ENCODE measurements at places on chromosomes 16 and 17.

GRCh38 chr16:14600164-14600563, 29.9 kb downstream of the PARN start:
- DNase-seq: no peak

DNA sequence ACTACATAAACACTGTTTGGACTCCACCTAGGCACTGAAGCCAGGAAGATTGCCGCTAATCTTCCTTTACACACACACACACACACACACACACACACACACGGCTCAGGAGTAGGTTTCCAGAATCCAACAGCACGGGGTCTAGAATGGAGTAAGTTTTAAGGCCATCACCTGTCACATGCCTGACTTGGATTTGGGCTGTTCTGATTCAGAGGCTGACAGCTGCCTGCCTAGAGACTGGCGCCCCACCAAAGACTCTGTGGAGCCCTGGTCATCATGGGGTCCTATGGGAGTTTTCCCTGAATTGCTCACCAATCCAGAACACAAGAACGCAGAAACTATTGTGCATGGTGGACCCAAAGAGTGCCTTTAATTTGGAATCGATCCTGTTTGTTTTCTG, 10.9 kb downstream of the CDRT4 start:
- no peak for DNase-seq

DNA sequence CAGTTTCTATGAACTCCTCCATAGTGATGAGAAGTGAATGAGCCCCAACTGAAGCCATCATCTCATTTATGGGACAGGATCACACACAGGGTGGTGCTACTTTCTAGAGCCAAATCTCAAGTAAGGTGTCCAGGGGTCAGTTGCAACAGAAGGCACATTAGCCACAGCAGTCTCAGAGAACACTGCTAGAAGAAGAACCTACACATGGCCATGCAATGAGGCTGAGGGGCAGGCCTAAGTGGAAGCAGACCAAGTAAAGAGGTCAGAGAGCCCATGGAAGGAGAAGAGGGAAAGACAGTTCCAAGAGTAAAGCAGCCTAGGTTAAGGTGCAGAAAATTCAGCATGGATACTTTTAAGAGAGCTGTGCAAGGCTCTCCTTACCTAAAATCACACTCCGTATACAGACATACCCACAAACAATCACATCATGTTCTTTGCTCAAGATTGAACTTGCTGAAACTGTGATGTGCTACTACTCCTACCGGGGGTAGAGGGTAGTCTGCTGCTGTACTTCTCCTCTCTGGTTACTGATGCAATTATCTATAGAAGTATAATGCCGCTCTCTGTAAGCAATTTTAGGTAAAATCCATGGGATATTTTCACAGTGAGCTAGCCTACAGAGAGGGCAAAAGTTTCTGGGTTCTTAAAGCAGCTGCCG, 1.7 kb downstream of the ABCA8 start:
- DNase-seq: no peak

DNA sequence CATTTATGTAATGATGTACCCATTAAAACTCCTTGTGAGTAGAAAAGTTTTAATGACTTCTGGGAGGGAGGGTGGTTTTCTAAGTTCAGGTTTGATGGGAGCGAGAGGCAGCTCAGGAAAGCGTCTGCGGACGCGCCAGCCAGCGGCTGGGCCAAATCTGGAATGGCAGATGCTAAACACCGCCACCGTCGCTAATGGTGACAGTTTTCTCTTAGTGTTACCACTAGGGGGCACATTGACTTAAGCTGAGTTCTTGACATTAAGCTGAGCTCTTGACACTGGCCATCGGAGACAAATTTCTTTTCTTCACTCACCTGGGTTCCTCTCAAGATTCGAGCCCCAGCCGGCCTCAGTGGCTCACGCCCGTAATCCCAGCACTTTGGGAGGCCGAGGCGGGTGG, 6.7 kb downstream of the TRPV1 start:
- DNase-seq: peak; percentile 50

DNA sequence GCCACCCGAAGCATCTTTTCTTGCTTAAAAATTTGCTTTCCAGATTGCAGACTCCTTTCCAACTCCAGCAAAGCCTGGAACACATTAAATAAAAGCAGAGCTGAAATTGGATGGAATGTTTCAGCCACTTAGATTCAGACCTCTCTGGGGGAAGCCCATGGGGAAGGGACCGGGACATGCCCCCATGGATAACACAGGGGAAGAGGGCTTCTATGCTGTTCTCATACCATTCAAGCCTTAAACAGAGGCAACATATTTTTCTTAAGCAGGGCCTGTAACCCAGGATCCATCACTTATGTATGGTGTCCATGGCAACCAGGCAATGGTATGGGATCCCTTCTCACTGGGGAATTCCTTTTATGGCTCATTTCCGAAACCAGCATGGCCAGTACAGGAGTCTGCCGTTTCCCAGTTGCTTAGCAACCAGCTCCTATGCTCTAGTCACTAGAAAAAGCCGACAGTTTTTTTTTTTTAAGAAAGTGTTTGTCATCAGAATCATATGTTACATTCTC, 62.0 kb upstream of the MARCHF10 start:
- no peak for DNase-seq

DNA sequence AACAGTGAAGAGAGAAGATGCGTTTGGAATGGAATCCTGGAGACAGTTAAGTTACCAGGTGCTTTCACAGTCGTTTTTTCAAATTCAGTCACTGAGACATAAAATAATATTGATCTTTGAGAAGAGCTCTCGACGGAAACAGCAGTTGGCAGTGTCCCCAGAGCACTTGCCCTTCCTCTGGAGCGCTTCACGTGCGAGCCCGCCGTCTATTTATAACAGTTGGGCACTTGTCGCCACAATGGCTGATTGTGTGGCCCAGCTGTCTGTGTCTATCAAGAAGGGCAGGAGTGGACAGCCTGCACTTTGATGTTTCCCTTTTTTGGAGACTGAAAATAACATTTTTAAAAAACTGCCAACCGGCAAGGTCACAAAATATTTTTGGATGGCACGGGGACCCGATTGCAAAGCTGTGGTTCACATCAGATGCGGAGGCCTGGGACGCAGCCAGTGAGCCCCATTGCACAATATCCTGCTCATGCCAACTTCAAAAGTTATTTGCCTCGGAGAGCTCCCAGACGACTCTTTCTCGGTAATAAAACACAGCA, 62.9 kb downstream of the ADCY9 start:
- DNase-seq: no peak

- no peak for DNase-seq
Measured at GRCh38 chr16:67598527-67598926, 36.2 kb downstream of the CTCF start.

GRCh38 chr16:8867216-8867931, 1.4 kb downstream of the CARHSP1 start:
- peak; percentile 42 for DNase-seq

GRCh38 chr17:31226373-31226772, 70.7 kb downstream of the OMG start:
- peak; percentile 8 for DNase-seq

GRCh38 chr16:75320435-75320834, 69.0 kb upstream of the BCAR1 start:
- DNase-seq: no peak

- no peak for DNase-seq
Measured at GRCh38 chr16:80463326-80463725, 77.5 kb upstream of the DYNLRB2 start.

GRCh38 chr16:84720177-84720579, 20.4 kb downstream of the USP10 start:
- no peak for DNase-seq

- DNase-seq: peak; percentile 73
Measured at GRCh38 chr16:28321700-28322411, 29.5 kb downstream of the SBK1 start.

GRCh38 chr17:57608369-57609124, 136.6 kb downstream of the CCDC182 start:
- DNase-seq: no peak

- DNase-seq: no peak
Measured at GRCh38 chr17:73288534-73289302, 23.1 kb downstream of the CDC42EP4 start.

GRCh38 chr17:56358651-56359050, 205.4 kb downstream of the ANKFN1 start:
- DNase-seq: no peak

DNA sequence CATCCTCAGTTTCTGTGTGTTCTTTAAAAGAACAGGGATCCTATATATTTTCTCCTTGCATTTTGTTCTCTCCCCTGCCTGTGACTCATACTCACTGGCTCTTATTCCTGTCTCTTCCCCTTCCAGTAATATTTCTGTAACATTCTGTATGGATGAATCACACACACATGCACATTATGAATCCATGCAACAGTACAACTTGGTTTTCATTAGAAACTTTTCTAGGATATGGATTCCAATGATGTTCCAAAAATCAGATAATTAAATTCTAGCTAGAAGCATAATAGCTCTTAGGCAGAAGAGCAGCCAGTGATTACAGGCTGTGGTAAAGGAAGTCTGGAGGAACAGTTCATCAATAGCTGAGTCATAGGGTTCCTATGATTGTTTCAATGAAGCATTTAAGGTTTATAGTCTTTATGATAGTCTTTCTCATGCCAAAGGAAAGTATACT, 119.6 kb upstream of the PMFBP1 start:
- DNase-seq: no peak

DNA sequence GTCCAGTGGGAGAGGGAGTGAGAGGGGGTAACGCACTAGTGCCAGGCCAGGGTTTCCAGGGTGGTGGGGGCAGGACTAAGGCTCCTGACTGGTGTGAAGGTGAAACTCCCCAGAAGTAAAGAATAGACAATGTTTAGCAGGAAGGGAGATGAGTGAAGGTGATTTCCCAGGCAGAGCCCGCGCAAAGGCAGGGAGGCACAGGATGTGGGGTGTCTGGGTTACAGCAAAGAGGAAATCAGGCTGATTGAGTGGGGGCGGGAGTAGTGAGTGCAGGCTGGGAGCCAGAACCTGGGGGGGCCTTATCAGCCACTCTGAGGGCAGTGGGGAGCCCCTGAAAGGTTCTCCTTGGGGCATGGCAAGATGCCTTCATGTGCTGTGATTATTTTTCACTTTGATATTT, 167.5 kb downstream of the UTP18 start:
- DNase-seq: peak; percentile 83
